Activated T-cell treated with anti-CD3 and anti-CD28 coated beads, Interleukin-2, amount 50 U/mL, for 72 hours (primary cell): ENCODE measurements at places on chromosomes 3 and 15. TPM values are rescaled to one million over a fixed set of nuclear protein-coding genes. Genes with fewer than 3 reads are reported as not detected.

Gene RLBP1
- total RNA-seq, result 0.53 TPM

Gene HEG1
- 7.4 TPM for total RNA-seq

Gene EAF2
- total RNA-seq, result 17.9 TPM

GRCh38 chr15:60004009-60004845, at the start of gene FOXB1:
Gene FOXB1 (plus strand): TSS chr15:60004311. CDS start chr15:60004964, 653 bp downstream.
- DNase-seq, result peak; percentile 58

Gene AADACL2
- total RNA-seq, result not detected

Gene DNAJA4
- total RNA-seq, result 30.7 TPM
